Stimulated activated CD8-positive, alpha-beta memory T cell treated with anti-CD3 and anti-CD28 coated beads, Interleukin-15, amount 100 ng/mL, for 48 hours (primary cell): ENCODE measurements at places on chromosomes 12 and 14.

GRCh38 chr14:39880965-39881364 is 448.7 kb upstream of the FBXO33 start:
- DNase-seq = no peak

DNA sequence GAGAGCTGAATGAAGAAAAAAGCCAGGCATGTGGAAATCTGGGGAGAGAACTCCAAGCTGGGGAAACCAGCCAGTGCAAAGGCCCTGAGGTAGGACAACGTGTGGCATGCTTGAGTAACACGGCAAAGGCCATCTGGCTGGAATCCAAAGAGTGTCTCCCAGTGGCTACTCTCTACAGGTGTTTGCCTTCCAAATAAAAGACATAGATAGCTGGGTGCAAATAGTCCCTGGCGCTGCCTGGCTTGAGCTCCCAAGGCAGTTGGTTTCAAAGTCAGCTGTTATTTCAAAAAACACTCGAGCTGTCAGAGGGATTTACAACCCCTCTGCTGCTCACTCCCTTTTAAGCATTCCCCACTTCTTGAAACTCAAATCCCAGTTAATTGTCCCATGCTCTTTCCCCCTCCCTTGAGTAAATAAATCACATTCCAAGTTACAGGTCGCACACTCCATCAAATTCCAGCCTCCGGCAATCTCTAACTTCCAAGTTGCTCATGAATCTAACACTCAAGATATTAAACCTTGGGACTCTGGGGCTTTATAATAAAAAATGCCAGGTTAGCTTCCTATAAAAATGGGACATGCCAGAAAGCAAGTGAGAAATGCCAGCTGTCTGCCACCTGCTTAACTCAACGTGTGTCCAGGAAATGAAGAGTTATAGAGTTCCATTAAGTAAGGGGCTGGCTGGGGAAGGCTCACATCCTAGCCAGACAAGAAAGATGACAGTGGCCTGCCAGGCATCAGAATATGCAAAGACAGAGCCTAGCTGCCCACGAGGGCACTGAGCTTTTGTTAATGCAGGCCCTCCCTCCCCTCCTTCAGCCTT is 133.6 kb upstream of the NOS1 start:
- no peak for DNase-seq

GRCh38 chr12:75944097-75944904 is 87.3 kb downstream of the PHLDA1 start:
- no peak for DNase-seq

GRCh38 chr12:98909746-98910145 is 264.7 kb downstream of the APAF1 start:
- DNase-seq = no peak

GRCh38 chr12:43723134-43723533 is 35.5 kb downstream of the PUS7L start:
- DNase-seq = no peak

DNA sequence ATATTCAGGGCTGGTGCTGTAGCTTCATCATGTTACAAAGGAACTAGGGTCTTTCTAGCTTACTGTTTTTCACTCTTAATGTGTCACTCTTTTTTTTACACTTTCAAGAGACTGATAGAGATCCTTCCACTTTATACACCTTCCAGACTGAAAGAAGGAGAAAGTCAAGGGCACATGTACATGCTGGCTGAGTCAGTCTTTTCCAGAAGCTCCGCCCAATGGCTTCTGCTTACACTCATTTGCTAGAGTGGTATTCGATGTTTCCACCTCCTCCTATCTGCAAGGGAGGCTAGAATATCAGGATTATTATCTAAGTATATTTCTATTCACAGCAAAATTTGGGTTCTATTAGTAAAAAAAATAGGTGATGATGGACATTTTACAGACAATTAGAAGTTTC is 325.8 kb upstream of the OR4E1 start:
- no peak for DNase-seq

GRCh38 chr14:89304972-89305703 is 111.9 kb downstream of the FOXN3 start:
- no peak for DNase-seq

DNA sequence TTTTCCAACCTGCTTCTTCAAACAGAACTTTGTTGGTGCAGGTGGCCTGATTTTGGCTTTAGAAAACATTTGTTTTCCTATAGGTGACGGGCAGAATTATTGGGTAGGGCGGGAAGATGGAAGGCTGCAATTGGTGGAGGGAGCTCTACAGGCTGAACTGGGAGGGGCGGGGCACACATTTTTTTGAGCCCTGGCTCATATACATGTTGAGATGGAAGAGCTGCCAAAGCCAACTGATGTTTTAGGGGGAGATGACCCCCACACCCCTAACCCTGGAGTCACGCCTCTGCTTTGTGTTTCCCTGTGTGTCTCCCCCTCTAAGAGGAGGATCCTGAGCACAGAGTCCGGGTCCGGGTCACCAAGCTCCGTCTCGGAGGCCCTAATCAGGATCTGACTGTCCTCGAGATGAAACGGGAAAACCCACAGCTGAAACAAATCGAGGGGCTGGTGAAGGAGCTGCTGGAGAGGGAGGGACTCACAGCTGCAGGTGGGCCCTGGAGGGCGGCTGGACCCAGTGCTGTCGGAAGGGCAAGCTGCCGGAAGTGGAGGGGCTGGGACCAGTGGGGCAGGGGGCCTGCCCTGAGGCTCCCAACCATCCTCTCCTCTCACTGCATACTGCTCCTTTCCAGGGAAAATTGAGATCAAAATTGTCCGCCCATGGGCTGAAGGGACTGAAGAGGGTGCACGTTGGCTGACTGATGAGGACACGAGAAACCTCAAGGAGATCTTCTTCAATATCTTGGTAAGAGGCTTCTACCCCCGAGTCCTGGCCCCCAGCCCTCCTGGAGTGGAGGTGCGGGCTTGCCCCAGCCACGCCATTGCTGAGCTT is 18.6 kb downstream of the AGAP2 start:
- no peak for DNase-seq

DNA sequence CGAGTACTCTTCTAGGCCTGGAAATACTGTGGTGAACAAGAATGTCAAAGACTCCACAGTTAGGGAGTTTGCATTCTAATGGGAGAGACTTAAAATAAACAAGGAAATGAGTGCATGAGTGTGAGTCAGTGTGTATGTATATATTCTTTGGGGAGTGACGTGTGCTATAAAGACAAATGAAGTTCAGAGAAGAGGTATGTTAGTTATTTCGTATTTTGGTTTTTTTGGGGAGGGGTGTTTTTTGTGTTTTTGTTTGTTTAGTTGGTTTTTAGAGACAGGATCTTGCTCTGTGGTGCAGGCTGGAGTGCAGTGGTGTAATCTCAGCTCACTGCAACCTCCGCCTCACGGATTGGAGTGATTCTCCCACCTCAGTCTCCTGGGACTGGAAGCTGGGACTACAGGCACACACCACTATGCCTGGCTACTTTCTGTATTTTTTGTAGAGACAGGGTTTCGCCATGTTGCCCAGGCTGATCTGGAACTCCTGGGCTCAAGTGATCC is 74.3 kb downstream of the SRGAP1 start:
- DNase-seq = no peak

DNA sequence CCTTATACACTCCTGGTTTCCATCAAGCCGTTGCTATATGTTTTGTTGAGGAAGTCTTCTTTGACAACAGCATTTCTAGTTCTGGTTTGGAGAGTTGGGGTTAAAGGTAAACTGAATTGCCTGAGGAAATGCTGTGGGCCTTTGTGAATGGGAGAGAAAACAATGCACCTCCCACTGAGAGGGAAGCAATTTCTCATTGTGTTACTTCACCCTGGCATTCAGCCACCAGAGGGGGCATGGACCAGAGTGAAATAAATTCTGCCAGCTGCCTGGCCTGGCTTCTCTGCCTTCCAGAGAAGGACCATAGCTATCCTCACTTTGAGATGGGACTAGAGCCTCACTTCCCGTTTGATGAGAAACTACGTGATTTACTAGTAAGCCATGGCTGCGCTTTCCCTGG is 475.3 kb downstream of the EGLN3 start:
- no peak for DNase-seq

- no peak for DNase-seq
Observed at GRCh38 chr14:104826861-104827176, 25.9 kb downstream of the ZBTB42 start.

GRCh38 chr14:92984896-92985295 is 61.9 kb downstream of the CHGA start:
- no peak for DNase-seq

- DNase-seq = no peak
Observed at GRCh38 chr12:108843187-108843586, 14.2 kb downstream of the SSH1 start.

DNA sequence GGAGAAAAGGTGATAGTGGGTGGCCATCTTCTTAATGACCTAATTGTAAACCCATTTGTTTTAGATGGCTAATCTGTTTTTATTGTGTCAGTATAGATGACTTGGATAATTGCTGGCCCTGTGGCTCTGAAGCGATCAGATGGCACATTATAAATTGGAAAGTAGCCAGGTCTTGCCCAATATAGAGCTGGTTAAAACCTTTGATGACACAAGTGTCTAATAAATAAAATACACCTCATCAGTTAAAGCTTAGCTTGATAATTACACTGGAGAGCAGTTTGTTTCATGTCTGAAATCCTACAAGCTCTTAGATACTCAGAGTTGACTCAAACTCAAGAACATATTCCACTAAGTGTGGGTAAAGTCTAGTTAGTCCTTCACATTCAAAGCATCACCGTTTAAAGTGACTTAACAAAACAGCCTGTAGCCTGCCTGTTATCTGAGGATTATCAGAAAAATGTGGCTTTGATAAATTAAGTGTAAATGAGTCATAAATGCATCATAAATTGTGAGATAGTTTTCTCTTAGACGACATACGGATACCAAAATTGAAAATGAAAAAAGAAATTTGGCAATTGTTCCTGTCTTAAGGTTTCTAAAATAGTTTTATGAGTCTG is 280.9 kb downstream of the LRIG3 start:
- DNase-seq = no peak

DNA sequence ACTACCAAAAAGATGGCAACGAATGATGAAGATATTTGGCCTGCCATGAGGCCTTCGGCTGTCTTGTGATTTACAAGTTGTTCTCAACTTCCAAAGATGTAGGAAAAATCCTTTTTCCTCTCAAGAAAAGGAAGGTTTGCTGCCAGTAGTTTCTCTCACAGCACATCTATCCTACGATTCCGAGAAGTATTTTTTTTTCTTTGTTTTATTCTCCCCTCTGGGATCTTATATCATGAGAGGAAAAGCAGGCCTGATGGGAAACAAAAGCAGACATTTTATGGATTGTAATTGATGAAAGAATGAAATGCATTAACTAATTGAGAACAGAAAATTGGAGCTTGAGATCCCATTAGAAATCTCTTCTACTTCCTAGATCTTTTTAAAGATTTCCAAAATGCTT is 1197.9 kb upstream of the SEL1L start:
- DNase-seq = no peak

DNA sequence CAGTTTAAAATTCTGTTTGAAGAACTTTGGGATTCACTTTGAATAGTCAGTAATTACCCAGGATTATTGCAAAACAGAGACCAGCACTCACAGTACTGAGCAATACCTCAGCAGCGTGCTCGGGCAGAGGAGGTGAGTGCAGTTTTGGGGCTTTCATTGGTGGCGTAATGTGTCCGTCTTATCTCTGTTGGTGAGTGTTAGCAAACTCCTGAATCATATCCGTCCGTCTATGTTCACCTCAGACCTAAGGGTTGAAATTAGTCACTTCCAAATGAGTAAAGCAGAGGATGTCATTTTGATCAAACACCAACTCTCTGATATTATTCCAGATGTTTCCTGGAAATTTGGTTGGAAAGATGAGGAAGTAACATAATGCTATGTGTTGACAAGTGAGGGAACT is 82.8 kb downstream of the BORCS5 start:
- DNase-seq = peak; percentile 55

- no peak for DNase-seq
Observed at GRCh38 chr12:85971800-85972199, 97.7 kb downstream of the NTS start.

GRCh38 chr14:34344318-34344717 is 117.7 kb downstream of the SPTSSA start:
- no peak for DNase-seq

DNA sequence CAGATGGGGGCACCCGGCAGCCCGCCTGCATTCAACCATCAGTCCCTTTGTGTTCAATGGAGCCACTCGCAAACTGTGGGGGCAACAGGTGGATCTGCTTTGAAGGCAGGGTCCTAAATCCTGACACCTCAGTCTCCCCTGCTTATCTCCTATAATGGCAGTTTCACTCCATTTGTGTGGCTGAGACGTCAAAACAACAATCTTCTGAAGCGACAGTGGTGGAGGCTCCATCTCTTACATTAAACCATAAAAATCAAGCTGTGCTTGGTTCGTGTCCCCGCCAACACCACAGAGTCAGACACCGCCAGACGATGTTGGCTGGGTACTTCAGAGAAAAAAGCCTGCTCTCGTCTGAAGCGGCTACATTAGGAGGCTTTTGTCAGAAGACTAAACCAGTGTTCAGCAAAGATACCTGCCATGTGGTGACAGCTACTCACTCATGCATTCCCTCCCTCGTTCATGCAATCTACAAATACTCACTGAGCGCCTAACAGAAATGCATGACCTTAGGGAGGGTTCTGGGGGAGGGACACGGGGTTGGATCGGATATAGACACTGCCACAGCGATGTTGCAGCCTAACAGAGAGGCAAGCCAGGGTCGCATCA is 253.9 kb downstream of the FOXN3 start:
- no peak for DNase-seq

- DNase-seq = no peak
Observed at GRCh38 chr12:80867941-80868340, 69.8 kb downstream of the LIN7A start.

- DNase-seq = no peak
Observed at GRCh38 chr12:75478116-75478794, 2.3 kb upstream of the GLIPR1 start.

DNA sequence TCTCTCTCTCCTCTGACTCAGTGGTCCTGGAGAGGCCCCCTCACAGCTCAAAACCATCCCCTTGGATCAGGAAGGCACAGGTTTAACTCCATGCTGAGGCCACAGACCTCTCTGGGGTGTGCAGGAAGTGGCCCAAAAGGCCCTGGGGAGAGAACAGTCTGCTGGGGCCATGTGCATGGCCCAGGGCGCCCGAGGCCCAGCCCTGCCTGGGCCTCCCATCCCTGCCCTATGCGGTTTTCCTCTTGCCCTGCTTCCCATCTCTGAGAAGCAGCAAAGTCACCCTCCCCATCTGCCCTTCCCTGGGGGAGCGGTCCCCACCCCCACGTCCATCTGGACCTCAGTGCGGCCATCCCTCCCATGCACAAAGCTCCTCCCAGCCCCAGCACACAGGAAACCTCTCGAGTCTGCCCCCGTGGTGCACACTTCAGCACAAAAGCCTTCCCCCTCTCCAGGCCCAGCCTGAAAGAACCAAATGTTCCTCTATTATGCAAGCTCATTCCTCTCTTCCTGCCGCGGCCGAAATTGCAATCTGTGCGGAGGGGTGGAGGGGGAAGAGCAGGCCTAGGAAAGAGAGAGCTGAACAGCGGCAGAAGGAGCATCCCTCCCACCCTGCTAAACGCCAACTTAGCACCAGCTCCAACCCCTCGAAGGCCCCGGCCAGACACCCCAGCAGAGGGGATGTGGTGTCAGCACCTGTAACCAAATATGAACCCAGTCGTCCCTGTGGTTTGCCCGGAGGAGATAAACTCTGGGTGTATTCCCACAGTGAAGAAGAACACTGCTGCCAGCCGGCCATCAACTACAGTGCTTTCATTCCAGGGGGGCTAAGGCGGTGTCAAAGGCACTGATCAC is 108.5 kb downstream of the SCARB1 start:
- no peak for DNase-seq
